ENCODE measurements at places on chromosomes 3 and 15.

DNA sequence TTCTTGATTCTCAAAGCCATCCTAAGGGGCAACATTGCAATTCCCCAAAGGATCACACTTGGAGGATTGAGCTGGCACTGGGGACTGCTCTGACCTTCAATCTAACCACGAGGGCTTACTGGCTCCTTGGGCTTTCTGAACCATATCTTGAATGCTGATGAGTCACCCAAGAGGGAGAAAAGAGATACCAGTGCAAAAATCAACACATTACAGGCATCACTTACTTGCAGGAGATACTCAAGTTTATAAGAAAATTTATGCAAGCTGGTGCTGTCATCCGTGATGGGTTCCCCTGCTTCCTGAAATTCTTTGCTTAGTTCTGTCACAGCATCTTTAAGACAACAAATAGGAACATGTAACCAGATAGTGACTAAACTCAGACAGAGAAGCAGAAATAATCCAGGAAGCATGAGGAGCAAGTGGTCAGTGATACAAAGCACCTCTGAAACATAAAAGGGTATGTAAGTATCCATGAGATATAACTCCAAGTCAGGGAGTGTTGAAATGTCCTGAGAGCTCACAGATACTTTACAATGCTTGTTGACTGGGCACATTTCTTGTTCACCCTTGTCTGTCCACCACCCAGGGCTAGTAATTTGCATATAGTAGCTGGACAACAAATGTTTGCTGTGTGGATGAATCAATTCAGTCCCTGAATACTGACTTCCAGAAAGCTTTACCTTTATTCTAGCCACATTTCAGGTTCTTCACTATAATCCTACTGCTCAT is 14.1 kb downstream of the FYCO1 start:
- peak; percentile 58 for DNase-seq

GRCh38 chr3:38227989-38228388 is 37.6 kb upstream of the SLC22A13 start:
- no peak for DNase-seq

- no peak for DNase-seq
Measured at GRCh38 chr15:29664406-29664805, 157.9 kb downstream of the TJP1 start.

- DNase-seq: no peak
Measured at GRCh38 chr3:160454995-160455394, 5.4 kb upstream of the TRIM59 start.

DNA sequence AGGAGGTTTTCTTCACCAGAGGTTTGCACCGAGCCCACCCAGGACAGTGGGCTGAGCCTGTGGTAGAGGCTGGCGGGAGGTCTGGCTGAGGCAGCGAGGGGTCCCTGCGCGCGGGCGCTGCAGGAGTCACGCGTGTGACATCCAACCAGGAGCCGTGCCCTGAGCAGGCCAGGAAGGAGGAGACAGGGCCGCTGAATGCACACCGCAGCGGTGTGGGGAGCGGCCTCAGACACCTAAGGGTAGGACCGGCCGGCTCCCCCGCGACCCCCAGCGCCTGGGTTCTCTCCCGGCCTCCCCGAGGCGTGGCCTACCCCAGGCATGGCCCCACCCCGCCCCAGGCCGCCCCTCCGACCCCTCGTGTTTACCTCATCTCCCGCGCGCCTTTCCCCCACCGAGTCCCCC is 412 bp downstream of the SLC41A3 start:
- DNase-seq: peak; percentile 43

DNA sequence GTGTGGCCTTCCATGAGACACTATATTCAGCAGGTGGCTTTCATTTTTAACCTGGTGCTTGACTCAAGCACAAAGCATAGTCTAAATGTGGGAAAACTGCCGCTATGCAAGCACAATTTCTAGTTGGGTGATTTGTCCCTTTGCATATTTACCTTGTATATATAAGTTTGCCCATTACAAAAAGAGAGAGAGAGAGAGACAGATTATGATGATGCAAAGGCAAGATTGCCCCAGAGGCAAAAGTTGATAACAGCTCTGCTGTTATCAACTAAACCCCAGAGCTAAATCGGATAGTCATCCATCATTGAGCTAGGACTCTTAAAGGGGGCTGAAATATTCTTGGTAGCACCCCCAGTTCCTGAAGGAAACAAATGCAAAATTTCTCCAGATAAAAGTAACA is 141.5 kb downstream of the AQP9 start:
- DNase-seq: no peak

DNA sequence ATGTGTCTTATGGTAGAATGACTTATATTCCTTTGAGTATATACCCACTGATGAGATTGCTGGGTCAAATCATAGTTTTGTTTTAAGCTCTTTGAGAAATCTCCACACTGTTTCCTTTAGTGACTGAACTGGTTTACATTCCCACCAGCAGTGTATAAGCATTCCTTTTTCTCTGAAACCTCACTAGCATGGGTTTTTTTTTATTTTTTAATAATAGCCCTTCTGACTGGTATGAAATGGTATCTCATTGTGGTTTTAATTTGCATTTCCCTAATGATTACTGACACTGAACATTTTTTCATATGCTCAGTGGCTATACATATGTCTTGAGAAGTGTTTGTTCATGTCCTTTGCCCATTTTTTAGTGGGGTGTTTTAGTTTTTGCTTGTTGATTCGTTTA is 494.3 kb downstream of the SQOR start:
- DNase-seq: no peak

- no peak for DNase-seq
Measured at GRCh38 chr3:40649346-40649745, 124.6 kb downstream of the ZNF621 start.

DNA sequence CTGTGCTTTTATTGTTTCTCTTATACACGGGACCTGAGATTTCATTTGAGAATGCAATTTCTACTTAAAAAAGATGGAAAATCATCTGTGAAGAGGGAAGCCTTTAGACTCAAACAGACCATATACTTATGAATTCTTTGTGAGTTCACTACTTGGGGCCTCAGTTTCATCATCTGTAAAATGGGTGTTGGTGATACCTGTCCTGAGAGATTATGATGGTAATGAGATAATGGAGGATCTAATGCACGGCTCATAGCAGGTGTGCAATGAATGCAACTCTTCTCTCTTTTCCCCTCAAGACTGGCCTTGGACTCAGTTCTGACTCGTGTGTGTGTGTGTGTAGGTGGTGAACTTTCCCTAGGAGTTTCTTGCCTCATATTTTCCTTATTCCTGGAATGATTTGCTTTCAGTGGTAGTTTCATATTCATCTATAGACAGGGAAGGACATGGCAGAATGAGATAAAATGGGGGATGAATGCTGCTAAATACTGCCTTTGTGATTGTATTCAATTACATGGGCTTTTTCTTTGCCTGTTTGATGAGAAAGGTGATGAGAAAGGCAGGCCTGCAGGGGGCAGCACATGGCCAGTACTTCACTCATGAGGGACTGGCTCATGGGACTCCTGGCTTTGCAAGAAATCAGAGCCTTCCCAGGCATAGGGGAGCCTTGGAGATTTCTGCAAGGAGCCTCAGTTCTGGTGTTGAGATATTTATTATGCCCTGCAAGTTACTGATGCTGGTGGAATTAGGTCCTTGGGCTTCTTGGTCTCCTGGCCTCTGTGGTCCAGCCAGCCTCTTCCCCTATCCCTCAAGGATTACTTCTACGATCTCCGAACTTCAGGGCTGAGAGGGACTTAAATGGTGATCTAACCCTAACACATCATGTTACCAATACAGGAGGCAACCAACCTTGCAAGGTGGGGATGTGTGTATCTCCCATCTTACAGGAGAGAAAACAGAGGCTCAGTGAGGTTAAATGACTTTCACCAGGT is 70.7 kb downstream of the RPLP1 start:
- peak; percentile 85 for DNase-seq

DNA sequence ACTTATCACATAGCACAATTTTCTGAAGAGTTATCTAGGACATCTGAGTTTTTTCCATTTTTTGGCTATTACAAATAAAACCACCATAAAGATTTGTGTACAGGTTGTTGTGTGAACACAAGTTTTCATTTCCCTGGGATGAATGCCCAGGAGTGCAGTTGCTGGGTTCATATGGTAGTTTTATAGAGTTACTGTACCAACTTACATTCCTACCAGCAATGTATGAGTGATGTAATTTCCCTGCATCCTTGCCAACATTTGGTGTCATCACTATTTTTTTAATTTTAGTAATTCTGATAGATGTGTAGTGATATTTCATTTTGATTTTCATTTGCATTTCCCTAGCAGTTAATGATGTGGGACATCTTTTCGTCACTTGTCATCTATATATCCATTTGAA is 20.5 kb downstream of the FILIP1L start:
- no peak for DNase-seq

DNA sequence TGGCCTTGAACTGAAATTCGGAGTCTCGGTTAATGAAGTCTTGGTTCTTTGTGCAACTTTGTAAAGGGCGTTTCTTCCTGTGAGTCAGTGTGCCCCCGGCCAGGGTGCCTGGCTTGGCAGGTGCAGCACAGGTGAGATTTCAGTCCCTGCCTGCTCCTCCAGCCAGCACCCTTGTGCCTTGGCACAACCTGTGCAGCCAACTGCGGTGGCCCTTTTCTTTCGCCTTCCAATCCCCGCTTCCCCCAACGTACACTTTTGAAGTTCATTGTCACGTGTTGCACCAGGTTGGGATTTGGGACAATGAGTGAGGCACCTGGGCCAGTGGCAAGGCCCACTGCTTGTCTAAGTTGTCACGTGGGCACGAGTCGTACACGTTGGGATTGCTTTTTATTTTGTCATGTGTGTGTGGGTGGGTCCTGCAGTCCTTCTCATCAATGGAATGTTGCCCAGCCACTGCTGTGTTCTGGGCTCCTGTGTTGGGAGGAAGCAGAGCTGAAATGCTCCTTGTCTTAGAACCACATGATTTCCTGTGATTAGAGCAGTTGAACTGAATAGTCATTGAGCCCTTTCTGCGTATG is 242.9 kb upstream of the BHLHE40 start:
- DNase-seq: peak; percentile 72

DNA sequence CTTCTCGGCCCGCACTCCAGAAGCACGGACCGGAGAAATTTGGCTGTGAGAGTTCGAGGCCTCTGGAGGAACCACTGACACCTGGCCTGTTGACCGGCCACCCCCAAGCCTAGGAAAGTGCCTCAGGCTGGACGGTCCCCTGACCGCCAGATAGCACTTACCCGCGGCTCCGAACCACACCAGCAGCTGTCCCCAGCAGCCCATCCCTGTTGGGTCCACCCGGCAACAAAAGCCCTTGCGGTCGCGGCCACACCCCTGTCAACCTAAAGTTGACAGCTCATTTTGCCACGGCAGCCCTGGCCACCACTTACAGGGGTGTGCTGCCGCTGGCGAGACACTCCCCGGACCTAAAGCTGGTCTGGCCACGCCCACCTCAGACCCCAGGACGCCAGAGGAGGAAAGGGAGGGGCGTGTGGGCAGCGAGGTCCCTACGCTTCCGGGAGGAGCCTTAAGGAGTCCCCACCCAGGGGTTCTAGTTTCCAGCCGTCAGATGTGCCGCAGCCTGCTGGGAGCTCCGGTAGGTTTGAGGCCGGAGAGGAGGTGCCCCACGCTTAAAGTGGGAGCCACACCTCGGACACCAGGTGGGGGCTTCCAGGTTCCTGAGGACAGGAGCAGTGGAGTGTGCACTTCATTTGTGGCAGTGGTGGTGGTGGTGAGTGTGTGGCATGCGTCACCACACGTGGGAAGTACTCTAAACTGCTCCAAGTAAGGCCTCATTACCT is at the start of gene LTK:
LTK (minus strand) TSS at position 322 of the 722 bp plus-strand sequence; CDS start at position 204, 118 bp downstream.
- DNase-seq: peak; percentile 28

GRCh38 chr3:128068156-128068620 is 16.0 kb downstream of the SEC61A1 start:
- DNase-seq: no peak

DNA sequence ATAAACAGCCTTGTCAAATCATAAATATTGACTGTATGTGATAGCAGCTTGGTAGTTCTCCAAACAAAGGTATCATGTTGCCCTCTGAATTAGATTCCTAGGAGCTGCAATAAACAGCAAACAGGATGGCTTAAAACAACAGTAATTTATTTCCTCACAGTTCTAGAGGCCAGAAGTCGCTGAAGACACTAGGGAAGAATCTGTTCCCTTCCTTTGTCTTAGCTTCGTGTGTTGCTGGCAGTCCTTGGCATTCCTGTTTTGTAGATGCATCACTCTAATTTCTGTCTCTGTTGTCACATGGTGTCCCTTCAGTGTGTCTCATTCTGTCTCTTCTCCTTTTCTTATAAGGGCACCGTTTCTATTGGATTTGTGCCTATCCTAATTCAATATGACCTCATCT is 679.3 kb downstream of the OTOL1 start:
- DNase-seq: no peak

GRCh38 chr3:197730200-197730599 is 6.5 kb downstream of the RUBCN start:
- no peak for DNase-seq

GRCh38 chr3:110126065-110126464 is 788.7 kb upstream of the DPPA4 start:
- DNase-seq: no peak

DNA sequence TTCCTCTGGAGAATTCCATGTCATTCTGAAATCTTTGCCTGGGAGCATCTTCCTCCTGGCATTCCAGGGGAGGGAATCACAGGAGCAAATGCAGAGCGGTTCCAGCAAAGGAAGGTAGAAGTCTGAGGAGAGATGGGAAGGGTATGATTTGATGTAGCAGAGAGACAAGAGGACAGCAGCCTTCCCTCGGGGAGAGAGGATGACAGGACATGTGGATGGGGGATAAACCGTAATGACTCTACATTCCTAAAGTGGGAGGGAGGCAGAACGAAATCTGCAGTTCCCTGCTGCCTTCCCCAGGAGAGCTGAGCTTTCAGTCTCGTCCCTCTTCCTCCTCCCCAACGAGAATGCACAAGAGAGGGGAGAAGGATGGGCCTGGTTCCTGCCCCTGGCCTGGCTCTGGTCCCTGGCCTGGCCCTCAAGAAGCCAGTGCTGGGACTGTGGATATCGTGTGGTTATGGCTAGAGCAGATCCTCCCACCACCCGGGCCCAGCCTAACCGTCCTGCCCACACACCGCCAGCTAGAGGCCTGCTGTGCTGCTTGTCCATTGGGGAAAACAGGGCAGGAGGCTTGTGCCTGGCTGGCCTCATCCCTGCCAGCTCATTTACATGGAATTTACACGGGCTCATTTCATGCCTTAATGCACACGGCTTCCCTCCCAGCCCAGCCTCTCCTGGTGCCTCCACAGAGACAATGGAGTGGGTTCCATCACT is 26.6 kb downstream of the SEMA7A start:
- peak; percentile 93 for DNase-seq

GRCh38 chr3:31903686-31904431 is 77.2 kb downstream of the OSBPL10 start:
- no peak for DNase-seq

GRCh38 chr15:92846741-92847140 is 53.4 kb upstream of the CHD2 start:
- no peak for DNase-seq

- peak; percentile 23 for DNase-seq
Measured at GRCh38 chr3:100796556-100796955, 87.3 kb downstream of the TFG start.

DNA sequence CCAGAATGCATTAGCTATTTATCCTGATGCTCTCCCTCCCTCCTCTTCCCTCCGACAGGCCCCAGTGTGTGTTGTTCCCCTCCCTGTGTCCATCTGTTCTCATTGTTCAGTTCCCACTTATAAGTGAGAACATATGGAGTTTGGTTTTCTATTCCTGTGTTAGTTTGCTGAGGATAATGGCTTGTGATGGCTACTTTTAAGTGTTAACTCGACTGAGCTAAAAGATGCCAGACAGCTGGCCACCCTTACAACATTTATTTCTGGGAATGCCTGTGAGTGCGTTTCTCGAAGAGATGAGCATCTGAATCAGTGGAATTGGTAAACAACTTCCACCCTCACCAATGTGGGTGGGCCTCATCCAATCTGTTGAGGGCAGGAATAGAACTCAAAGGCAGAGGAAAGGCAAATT is 24.7 kb upstream of the TM2D3 start:
- no peak for DNase-seq
